Central memory CD4-positive, alpha-beta T cell (primary cell): ENCODE measurements at places on chromosomes 1 and 21.

- DNase-seq: peak; percentile 60
These were observed at the start of gene TTLL7 for GRCh38 chr1:83998498-83999315. TTLL7 (minus strand) TSS chr1:83999132; CDS start chr1:83952211, 46,921 bp downstream.

DNA sequence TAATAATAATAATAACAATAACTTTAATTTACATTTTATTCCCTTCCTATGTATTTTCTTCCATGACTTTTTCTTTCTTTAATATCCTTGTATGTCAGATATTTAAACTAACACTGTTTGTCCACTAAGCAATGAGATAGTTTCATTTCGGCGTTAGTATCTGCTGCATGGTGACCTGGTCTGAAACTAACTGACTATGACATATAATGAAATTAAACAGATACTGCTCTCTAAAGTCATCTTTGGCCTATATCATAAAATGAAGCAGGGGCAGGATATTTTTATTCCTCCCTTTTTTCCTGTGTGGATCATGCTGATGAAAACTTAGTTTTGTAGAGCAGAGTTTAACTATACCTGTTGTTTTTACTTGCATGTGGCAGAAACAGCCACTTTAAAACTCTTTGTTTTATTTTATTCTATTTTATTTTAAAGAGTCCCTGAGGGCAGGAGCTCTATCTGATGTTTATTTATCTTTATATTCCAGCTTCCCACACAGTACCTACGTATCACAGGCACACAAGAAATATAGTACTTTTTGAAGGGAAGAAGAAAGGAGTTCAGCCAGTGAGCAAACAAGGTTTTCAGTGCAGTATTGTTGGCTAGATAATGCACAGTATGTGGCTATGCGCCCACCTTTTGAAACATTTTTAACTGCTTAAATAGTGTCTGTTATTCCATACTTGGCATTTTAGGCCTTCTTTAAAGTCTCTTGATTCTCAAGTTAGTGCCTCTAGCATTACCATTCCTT lies 165.6 kb downstream of the PHTF1 start:
- DNase-seq: no peak

DNA sequence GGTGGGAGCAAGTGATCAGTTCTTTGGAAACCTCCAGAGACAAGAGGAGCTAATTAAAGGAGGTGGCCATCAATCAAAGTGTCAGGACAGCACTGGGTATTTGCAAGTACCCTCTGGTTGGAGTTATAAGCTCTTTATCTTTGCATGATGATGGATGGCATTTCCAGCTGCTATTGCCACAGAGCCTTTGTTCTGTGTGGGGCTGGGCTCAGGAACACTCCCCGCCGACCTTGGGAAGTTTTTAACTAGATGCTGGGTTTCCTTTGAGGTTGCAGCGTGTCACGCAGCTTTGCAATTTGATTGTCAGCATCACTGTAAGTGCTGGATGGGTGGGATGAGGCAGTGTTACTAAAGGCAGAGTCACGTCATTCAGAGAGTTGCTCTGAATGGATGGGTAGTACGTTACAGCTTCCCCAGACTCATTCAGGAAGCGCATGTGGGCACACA lies 68.9 kb downstream of the CNIH3 start:
- no peak for DNase-seq

GRCh38 chr1:90387805-90388204 lies 329.3 kb downstream of the BARHL2 start:
- no peak for DNase-seq
